RWPE2 (cell line): ENCODE measurements at places on chromosomes 4 and X.

- no peak for DNase-seq
- H3K27me3 ChIP-seq: no peaks in the 10 kb centered on the region
- peaks cover 72% of the 10 kb centered on the region for H3K4me1 ChIP-seq
- no peak overlapping the region for H3K4me3 ChIP-seq
- H3K36me3 ChIP-seq: no peaks in the 10 kb centered on the region
- peak overlapping the region; percentile 98 for H3K27ac ChIP-seq
Observed at GRCh38 chr4:74431113-74431826, 13.7 kb upstream of the AREG start.

- H3K4me1 ChIP-seq: no peaks in the 10 kb centered on the region
- no peak overlapping the region for H3K4me3 ChIP-seq
- no peaks in the 10 kb centered on the region for H3K36me3 ChIP-seq
Observed at GRCh38 chr4:155960522-155960921, 6.9 kb upstream of the CTSO start.

GRCh38 chrX:129525896-129526295, 2.6 kb upstream of the SMARCA1 start:
- H3K36me3 ChIP-seq: no peaks in the 10 kb centered on the region
- H3K4me3 ChIP-seq: no peak overlapping the region
- no peaks in the 10 kb centered on the region for H3K27me3 ChIP-seq
- no peak for DNase-seq
- H3K27ac ChIP-seq: no peak overlapping the region

DNA sequence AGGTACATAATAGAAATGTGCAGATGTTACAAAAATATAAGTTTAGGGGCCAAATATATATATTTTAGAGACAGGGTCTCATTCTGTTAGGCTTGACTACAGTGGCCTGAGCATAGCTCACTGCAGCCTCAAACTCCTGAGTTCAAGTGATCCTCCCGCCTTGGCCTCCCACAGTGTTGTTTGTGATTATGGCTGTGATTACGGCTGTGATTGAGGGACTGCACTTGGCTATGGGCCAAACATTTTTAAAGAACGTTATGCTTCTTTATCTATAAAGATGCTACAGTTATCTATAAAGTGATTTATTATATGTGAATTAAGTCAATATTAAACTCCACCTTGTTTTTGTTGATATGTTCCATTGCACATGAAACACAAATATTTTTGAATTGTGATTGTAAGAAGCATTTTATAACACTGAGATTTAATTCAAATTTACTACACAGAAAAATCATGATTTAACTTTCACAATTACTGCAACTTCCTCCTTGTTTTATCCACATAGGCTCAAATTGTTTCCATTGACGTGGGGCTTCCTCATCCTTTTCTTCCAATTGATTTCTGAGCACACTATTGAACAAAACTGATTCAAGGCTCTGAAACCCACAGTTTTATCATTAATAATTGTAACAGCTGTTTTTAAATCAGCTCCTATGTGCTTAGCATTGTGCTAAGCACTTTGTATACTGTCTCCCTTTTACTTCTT, 68.4 kb upstream of the BMPR1B start:
- no peak overlapping the region for H3K4me3 ChIP-seq
- DNase-seq: no peak
- no peak overlapping the region for H3K27ac ChIP-seq
- no peaks in the 10 kb centered on the region for H3K27me3 ChIP-seq

GRCh38 chr4:171007618-171008390, 805.4 kb upstream of the GALNTL6 start:
- H3K4me1 ChIP-seq: no peaks in the 10 kb centered on the region
- no peak for DNase-seq
- H3K4me3 ChIP-seq: no peak overlapping the region
- H3K27ac ChIP-seq: no peak overlapping the region
- H3K27me3 ChIP-seq: no peaks in the 10 kb centered on the region

- H3K4me3 ChIP-seq: no peak overlapping the region
- no peak overlapping the region for H3K27ac ChIP-seq
- no peaks in the 10 kb centered on the region for H3K27me3 ChIP-seq
- no peak for DNase-seq
- no peaks in the 10 kb centered on the region for H3K4me1 ChIP-seq
- H3K36me3 ChIP-seq: no peaks in the 10 kb centered on the region
Observed at GRCh38 chrX:55142206-55142918, 53.5 kb downstream of the PAGE2 start.

DNA sequence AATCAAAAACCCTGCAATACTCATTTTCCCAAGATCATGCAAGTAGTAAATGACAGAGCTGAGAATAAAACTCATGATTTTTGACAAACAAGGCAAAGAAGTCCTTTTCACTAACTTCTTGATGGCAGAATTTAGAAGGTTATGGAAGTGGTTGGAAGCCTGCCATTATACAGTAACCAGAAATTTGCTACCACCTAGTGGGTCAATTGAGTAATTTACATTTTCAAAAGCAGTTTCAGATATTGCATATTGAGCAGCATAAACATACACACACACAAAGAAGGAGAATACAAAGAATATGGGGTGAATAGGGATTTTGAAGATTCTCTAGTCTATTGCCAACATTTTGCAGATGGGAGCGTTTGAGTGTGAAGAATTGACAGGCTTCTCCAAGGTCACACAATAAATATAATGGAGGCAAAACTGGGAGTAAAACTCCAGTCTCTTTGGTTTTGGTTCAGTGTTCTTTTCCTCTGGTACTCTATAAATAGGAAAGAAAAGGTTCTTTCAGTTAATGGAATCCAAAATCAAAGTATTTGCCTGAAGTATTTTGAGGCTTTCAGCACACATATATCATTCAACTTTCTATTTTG, 70.2 kb downstream of the GC start:
- H3K4me1 ChIP-seq: no peaks in the 10 kb centered on the region
- no peak overlapping the region for H3K4me3 ChIP-seq
- H3K36me3 ChIP-seq: no peaks in the 10 kb centered on the region
- no peak for DNase-seq

DNA sequence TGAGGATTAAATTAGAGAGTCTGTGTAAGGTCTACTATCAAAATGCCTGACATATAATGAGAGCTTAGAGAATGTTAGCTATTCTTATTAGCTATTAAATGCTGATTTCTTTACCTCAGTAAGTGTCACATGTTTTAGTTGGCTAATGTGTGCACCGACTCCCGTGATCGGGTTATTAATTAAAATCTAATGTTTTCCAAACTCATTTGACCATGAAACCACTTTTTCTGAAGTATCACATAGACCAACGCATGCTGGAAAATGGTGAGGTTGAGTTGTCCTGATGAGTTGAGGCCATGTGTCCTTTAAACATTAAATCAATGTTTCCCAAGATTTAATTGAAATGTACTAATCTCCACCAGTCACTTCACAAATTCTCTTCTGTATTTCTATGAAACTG, 84.8 kb upstream of the C1QTNF7 start:
- no peak overlapping the region for H3K4me3 ChIP-seq
- no peak for DNase-seq
- no peaks in the 10 kb centered on the region for H3K36me3 ChIP-seq
- H3K27me3 ChIP-seq: no peaks in the 10 kb centered on the region

DNA sequence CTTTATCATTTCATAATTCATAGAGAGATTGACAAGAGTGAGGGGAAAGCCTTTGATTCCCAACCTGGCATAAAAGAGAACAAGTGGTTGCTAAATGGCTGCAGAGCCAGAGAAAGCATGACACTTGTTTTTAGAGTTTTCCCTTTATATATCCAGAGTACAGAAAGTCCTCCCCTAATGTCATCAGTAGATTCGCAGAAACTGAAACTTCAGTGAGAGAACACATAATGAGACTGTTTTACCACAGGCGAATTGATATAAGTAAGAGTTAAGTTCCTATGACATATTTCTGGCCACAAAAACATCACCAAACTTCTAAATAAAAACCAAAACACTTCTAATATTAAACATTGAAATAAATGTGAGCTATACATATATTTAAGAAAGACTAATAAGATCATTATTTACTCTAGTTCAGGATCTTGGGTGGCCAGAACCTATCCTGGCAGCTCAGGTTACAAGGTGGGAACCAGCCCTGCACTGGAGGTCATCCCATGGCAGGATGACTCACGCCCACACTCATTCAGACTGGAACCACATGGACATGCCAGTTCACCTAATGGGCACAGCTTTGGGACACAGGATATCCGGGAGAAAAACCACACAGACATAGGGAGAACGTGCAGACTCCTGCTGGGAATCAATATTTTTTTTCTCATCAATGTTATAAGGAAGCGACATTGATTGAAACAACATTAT, 35.5 kb downstream of the NWD2 start:
- H3K27ac ChIP-seq: no peak overlapping the region
- H3K36me3 ChIP-seq: no peaks in the 10 kb centered on the region
- peaks cover 12% of the 10 kb centered on the region for H3K4me1 ChIP-seq
- no peak for DNase-seq
- H3K27me3 ChIP-seq: no peaks in the 10 kb centered on the region
- H3K4me3 ChIP-seq: no peak overlapping the region

DNA sequence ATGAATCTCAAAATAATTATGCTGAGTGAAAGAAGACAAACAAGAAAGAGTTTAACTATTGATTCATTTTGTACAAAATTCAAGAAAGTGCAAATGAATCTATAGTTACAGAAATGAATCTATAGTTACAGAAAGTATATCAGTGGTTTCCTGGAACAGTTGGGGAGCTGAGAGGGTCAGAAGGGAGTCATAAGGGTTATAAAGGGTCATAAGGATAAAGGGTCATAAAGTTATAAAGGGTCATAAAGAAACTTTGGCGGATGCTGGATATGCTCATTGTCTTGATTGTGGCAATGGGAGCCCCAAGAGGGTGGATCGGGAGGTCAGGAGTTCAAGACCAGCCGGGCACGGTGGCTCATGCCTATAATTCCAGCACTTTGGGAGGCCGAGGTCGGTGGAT, 26.0 kb upstream of the INTS6L start:
- no peaks in the 10 kb centered on the region for H3K36me3 ChIP-seq
- H3K4me3 ChIP-seq: no peak overlapping the region
- no peak for DNase-seq
- no peaks in the 10 kb centered on the region for H3K4me1 ChIP-seq
- no peaks in the 10 kb centered on the region for H3K27me3 ChIP-seq
